Thymus (tissue), 14 donors: ENCODE measurements at places on chromosomes 1 and 21.

DNA sequence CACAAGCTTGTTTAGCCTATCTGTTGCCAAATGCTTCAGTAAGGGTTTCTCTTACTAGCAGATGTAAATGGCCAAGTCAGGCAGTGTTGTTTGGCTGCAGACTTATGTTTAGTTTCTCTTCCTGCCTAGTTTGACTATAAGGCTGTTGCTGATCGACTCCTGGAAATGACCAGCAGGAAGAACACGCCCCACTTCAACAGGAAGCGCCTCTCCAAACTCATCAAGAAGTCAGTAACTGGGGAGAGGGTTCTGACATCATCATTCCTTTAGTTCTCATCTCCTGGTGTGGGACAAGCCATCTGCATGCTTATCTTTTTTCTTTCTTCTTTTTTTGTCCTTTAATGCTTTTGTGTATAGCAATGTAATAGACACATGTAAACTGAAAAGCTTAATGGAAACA lies 25.1 kb downstream of the RRP1B start:
- no peak for DNase-seq

- no peak for DNase-seq
These were observed 396.6 kb downstream of the NPHP4 start for GRCh38 chr1:5595531-5596170.

DNA sequence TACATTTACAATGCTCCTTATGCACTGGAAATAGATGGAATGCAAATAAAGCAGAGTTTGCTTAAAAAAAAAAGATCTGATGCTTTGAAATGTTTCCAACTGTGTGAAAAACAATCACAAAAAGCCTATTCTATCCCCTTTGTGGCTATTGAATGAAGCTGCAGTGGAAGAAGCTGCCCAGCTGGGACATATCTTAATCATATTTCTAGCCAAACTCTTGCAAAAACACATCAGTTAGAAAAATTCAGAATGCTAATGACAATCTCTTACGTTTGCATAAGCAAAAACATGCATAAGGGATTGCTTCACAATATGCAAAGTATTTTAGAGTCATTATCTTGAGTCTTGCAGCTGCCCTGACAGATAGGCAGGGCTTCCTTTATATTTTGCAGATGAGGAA lies 526.4 kb upstream of the USP24 start:
- DNase-seq, result no peak

GRCh38 chr1:199282751-199283305 lies 644.0 kb downstream of the PTPRC start:
- no peak for DNase-seq

DNA sequence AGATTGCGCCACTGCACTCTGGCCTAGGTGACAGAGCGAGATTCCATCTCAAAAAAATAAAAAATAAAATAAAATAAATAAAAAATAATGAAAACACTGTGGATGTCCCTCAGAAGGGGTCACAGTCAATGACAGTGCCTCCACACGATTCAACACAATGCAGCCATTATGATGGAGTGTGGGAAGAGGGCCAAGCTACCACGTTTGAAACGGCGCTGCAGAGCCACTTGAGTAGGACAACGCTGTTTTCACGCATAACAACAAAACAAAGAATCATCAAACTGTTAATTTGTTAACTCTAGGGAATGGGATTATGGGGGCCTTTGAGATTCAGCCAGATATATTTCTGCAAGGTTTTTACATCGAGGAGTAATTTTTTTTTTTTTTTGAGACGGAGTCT lies 36.5 kb downstream of the NKAIN1 start:
- DNase-seq, result no peak

- DNase-seq, result no peak
These were observed 132.0 kb downstream of the MAP3K21 start for GRCh38 chr1:233459470-233459945.

DNA sequence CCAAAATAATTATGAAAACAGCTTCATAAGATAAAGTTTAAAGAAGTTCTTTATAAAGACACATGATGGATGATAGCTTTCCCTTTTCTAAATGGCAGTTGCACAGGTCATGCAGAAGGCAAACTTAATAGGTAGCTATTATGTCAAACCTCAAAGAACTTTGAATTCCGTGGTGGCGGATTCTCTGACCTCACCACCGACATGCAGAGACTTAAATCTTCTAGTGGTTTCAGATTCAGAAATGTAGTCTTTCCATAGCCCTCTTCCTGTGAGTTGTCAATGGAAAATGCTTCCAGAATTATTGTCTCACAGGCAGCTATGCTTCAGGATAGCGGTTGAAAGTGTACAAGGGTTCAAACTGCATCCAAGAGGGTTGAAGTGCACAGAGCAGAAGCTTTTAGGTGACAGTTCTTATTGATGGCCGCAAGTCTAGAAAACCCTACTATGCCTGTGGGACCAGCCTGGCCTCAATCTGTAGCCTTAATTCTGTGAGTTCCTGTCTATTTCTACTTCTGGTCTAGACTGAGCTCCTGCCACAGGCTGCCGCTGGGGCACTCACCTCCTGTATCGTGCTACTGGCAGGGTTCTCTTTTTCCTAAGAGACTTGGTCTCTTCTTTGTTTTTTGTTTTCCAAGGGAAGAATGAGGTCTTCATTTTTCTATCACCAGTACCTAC lies 117.0 kb upstream of the ERRFI1 start:
- DNase-seq, result no peak

DNA sequence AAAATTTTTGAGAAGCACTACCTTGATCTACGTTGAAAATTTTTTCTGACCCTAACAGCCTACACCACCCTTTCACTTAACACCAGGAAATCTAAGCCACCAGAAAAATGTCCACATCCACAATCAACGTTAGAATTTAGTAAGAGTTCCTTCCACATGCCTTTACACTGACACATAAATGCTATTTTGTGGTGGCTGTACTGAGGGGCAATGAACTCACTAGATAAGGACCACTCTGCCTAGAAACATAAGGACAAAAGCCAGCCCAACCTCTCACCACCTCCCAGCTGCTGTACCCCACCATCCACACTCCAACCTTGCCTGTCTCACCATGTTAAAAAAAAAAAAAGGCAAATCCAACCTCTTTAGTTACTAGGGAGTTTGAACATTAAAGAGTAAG lies 29.8 kb downstream of the PARP1 start:
- no peak for DNase-seq

DNA sequence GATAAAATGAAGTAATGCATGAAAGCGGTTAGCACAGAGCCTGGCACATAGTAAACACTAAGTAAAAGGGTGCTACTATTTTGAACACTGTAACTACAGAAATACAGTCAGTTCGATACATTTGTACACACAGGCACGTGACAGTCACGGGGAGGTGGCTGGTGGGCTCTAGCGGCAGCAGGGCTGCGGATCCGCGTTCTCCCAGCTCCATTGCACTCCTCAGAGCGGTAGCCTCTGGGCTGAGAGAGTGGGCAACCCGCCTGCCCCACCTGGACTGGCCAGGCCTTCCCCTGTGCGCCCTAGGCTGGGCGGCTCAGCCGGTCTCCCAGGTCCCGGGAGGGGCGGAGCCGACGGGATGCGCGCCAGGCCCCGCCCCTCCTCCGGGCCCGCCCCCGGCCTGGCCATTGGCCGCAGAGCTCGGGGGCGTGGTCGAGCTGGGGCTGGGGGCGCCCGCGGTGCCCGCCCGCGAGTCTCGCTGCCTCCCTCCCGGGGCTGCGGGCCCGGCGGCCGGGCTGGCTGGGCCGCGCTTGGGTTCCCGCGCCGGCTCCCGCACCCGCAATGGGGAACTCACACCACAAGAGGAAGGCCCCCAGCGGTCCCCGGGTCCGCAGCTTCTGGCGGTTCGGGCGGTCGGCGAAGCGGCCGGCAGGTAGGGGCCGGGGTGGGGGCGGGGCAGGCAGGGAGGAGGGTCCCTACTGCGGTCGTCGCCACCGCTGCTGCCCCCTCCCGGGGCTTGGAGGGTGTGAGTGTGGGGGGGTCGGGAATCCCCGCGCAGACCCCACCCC lies 51.2 kb upstream of the SYNC start:
- no peak for DNase-seq

DNA sequence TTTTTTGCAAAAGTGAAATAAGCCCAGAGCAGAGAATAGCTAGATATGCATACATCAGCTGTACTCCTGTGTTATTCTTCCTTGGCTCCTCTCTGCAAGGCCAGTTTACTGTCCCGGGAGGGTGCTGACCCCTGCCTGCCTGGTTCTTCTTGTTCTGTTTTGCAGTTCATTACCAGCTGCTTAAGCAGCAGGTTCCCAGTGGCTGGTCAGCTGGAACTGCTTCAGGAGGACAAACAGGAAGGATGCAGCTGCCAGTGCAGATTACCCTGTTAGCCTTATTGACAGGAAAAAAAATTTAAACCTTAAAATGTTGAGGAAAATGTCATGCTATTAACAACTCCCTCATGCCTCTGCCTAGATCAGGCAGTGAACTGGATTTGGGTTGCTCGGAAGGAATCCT lies 16.0 kb upstream of the LRIG2 start:
- DNase-seq, result no peak

DNA sequence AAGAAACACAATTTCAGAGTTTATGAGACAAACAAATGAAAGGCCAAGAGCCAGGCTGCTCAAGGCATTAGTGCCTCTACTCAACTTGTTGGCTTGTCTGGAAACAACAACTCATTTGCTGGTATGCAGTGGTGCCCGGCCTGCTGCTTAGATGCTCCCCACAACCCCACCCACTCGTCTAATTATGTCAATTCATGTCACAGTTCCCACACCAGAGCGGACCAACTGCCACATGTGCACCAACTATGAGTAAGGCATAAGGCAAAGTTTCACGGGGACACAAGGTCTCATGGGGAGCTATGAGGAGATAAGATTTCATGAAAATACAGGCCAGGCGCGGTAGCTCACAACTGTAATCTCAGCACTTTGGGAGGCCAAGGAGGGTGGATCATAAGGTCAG lies 34.5 kb upstream of the LRRC38 start:
- no peak for DNase-seq

DNA sequence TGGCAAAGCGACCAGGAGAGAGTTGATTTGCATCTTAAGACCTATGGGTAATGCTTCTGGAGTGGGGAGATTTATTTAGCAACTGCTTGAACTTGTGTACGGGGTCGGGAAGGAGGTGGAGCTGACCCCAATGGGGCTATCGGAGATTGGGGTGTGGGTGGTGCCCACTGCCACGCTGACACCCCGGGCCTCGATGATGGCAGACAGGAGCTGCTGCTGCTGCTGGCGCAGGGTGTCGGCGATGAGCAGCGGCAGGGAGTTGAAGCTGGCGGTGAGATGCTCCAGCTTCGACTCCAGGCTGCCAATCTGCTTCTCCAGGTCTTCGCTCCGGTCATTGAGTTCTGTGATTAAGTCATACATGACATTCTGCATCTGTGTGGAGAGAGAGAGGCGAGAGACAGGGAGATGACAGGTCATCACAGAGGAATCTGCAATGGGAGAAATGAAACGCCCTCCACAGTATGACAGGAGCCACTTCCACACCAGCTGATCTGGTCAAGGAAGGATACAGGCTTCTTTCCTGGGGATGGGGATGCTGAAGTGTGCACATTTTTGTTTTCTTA lies 100.0 kb upstream of the ADAR start:
- DNase-seq, result no peak

DNA sequence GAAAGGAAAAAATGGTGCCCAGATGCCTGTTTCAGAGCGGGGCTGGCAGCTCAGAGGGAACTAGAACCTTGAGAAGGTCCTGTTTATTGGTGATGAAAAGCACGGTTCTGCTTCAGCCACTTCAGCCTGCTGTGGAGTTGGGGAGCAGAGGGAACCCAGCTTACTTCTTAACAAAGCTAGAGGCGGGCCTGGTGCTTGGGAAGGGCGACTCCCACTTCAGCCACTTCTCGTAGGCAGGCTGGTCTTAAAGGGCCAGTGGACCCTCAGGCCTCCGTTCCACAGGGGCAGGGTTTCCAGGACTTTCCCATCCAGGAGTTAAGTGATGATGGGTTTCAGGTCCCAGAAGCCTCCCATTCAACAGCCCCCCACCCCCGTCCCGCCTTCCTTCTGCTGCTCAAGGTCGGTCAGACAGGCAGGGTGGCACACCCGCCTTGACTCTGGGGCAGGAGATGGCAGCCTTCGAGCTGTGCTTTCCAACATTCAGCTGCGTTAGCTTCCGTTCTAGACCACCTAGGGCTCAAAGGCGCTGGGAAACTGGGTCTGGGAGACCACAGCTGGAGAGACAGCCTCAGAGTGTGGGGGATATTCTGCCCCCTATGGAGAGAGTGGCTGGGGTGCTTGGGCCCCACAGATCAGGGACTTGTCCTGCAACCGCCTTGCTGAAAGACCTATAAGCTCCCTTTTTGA lies 3.4 kb downstream of the RUNX3 start:
- DNase-seq, result no peak

DNA sequence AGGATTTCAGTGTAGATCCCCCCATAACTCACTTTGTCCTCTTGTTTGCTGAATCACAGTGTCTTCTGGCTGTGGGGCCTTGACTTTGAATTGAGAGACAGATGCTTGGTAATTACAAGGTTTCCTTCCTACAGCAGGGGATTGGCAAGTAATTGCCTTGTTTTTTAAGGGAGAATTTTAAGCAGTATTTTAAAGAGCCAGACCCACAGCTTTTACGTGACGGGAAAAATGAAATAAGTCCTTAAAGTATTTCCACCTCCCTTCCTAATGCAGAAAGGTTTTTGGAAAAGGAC lies 41.0 kb downstream of the PGBD5 start:
- DNase-seq, result no peak

GRCh38 chr1:206678490-206678889 lies 6.2 kb upstream of the MAPKAPK2 start:
- DNase-seq, result no peak

- no peak for DNase-seq
These were observed 12.0 kb downstream of the UBE2Q1 start for GRCh38 chr1:154546264-154547063.

DNA sequence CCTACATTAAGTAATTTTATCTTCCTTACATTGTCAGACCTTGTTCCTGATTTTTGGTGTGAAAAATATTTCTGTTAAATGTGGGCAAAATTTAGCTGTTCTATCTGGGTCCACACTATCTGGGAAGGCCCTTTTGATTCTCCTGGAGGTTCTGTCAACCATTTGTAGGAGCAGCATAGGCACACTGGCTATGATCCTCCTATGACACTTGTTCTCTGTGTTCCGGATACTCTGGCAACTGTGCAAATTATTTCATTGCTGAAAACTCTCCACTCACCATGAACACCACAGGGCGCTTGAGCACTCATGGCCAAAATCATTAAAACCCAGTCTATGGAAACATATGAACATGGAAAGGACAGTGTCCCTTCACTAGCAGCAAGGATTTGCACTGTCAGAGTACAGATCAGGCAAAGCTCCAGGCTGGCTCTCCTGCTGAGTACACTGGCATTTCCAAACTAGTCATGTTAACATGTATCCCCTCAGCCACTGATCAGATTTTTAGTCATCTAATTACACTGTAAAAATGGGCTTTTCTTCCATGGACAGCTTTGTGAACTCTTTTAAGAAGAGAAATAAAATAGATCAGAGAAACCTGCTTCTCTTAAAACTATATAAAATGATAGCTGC lies 43.9 kb upstream of the SGIP1 start:
- DNase-seq, result no peak

GRCh38 chr1:200040481-200041138 lies 13.1 kb downstream of the NR5A2 start:
- no peak for DNase-seq
